NCI-H1694 treated with DMSO at 0.1 percent for 48 hours (cell line): ENCODE measurements at places on chromosomes 1 and 21.
A peak's percentile ranks its signal among the peaks of the same experiment; 100 is the strongest.

DNA sequence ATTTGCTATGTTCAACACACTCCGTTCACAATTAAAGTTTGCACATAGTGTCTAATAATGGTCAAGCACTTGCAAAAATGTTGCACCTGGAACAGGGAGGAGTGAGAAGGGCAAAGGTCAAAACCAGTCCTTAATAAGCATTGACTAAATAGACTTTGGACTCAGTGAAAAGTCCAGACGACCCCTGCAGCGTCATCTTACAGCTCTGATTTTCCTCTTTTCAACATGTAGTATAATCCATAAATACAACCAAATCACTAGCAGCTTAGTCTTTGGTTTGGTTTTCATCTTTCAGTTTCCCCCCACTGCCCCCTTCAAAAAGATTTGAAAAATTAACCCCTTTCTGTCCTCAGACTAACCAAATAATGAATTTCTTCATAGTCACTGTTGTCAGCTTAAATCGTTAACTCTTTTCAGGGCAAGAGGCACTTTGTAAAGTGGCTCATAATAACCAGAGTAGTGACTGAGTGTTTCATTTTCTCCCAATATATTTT lies 290.3 kb downstream of the PTPRC start:
- no peak for DNase-seq

DNA sequence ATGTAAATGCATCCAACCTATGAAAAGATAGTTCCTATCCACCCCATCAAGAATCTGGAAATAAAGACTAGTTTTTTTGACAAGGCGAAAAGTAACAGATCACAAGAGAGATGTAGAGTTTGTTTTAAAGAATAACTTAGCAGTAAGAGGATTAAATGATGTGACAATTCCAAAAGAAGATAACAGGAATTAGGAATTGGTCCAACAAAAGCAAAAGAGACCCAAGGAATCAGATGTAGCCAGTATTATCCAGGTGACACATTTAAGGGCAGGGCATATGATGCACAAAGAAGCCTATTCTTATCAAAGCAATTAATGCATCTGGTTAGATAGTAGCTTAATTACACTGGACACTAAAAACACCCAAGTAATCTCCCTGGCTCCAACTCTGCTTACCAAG lies 53.8 kb downstream of the PUM1 start:
- DNase-seq = no peak

DNA sequence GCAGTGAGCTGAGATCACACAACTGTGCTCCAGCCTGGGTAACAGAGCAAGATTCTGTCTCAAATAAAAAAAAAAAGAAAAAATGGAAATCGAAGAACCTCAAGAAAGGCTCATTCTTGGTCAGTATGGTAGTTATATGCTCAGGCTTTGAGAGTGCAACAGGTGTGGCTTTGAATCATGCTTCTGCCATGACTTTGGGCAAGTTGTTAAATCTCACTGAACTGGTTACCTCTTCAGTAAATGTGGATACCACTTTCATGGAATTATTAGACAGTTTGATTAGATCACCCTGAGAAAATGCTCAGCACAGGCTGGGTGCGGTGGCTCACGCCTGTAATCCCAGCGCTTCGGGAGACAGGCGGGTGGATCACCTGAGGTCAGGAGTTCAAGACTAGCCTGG lies 12.8 kb downstream of the TRNAU1AP start:
- no peak for DNase-seq

DNA sequence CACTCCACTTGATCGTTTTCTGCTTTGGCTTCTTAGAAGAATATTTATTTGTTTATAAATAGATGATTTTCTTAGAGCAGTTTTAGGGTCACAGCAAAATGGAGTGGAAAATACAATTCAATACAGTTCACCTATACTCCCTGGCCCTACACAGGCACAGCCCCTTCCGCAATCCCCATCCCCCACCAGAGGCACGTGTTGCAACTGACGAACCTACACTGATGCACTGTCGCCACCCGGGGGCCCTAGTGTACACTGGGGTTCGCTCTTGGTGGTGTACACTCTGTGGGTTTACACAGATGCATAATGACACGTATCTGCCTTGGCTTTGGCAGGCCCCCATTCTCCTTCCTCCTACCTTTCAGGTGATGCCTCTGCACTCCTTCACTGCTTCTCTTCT lies 8.0 kb downstream of the ECHDC2 start:
- DNase-seq = no peak

DNA sequence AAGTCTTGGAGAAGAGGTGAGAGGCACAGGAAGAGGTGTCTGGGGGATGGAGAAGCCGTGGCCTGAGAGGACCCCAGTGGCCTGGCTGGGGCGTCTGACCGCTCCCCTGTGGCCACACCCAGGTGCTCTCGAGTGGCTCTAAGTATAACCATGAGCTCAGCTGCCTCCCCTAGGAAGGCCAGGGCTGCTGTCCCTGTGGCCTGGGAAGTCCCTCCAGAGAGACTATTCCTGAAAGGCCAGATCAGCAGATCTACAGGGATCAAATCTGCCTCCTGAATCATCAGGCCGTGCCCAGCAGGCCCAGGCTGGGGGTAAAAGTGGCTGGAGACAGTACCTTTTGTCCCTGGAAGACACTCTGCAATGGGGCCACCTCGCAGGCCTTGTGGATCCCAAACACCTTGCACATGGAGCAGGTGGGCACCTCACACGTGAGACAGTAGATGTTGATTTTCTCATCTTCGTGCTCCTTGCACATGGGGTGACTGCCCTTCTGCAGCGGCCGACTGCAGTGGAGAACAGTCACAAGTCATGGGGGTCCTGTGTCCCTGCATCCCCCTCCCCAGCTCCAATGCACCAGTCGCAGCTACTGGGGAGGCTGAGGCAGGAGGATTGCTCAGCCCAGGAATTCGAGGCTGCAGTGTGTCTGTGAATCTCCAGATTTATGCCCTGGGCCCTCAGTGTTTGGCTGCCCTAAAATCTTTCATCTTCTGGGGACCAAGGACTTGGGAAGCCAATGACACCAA lies 6.4 kb downstream of the TRIM63 start:
- DNase-seq = no peak

DNA sequence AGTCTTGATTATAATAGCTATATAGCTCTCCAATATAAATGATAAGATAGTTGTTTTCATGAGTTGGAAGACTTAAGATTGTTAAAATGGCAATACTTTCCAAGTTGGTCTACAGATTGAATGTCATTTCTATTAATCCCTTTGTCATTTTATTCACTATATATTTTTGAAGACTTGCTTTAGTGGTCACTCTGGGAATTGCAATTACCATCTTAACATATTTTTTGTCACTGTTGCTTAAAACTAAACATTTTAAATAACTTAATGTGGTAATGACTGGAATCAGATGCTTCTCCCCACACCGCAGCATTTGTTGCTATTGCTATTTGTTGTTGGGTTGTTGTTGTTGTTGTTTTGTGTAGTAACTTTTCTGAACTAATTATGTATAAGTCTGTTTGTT lies 1592.9 kb downstream of the MRPL39 start:
- DNase-seq = no peak

DNA sequence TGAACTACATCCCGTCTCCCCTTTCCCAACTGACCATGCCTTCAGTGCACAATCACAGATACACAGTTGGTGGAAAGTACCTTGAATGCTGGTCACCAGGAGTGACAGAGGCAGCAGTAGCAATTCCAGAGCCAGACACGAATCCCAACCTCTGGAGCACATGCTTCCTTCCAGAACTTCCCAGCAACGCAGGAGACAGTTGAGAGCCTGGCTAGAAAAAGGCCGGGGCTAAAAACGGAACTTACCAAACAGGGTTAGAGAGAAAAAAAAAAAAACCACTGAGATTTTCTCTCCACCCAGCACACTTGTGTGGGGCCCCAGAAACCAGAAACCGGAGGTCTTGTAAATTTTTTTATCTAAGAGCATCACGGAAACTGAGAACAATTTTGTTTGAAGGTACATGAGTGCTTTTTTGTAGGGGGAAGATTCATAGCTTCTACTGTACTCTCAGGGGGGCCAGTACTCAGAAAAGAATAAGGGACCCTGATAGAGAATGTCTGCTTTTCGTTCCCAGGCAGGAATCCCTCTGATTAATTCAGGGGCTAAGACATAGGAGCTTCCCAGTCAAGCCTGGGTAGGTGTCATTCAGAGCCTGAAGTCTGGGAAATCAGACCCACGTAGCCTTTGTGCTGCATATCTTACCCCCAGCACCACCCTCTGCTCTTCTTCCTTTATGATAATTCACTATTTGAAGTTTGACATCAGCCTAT lies at the start of gene CD48:
CD48 (minus strand) TSS at position 221 of the 710 bp plus-strand sequence; CDS start at position 162, 59 bp downstream.
- DNase-seq = no peak

- peak; percentile 15 for DNase-seq
Measured at GRCh38 chr1:64675718-64676345, 69.0 kb upstream of the RAVER2 start.

- DNase-seq = no peak
Measured at GRCh38 chr1:62492521-62492920, 55.7 kb downstream of the USP1 start.

GRCh38 chr1:118841521-118841920 lies 146.6 kb downstream of the TBX15 start:
- DNase-seq = no peak

- no peak for DNase-seq
Measured at GRCh38 chr1:193654951-193655735, 468.7 kb upstream of the B3GALT2 start.

DNA sequence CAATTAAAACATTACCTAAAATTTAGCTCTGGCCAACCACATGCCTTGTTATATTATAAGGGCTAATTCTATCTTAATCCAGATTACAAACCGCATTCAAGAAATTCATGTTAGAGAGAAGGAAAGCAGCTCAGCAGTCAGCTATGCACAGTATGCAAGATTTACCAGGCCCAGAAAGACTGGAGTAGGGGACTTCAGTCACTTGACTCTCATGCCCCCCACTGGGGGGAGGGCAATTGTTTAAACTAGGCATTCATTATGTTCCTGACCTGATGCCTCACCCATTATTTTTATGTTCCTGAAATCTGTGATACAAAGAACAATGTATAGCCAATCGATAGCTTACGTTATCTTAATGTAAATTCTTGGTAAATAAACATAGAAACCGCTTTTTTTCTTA lies 96.9 kb downstream of the ZNF644 start:
- no peak for DNase-seq

DNA sequence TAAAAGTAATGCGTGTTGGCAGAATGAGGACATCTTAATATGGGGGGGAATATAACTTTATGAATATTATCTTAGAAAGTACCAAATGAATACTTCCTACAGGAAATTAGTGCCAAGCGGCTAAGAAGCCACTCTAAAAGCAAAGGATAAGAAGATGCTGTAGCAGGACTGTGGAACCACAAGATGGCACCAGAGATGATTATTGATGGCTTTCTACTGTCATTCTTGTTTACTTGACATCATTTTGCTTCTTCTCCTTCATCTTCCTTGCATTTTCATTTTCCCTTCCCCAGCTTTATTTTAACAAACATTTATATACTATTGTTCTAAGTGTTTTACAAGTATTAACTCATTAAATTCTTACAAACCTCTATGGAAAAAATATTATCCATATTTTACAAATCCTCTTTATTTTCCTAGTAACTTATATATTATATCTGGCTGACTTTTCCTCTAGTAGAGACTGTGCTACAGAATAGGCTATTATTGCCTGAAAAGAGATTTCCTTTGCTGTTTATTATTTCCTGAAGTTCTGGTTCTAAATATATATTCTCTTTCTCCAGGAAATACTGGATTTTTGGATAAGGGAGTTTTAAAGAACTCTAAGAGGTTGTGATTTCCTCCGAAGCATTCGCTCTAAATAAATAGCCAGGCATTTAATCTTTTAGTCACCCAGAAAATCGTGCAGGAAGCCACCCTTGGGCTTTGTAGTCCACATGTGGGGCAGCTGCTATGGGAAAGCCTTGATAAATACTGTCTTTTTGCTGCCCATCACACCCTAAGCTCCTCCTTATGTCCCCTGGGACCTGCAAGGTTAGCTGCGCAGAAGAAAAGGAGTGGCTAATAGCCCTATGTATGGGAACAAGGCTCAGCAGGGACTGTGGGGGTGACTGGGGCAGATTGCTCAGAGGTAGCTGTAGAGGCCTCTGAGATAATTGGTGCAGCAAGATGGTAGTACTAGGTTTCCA lies 69.8 kb downstream of the TPR start:
- peak; percentile 39 for DNase-seq

DNA sequence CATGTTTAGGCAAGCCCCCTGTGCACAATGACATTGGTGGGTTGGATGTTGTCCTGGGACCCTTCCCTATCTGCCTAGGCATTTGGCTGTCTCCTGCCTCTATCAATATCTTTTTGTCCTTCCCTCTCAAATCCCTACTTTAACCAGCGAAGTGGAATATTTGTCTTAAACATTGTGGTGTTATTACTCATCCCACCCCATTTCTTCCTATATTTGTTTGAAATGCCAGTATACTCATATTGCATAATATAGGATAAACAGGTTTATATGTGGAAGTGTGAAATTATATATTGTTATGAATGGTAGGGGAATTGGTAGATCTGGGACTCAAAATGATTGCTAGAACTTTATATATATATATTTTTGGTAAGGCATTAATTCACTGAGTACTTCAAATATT lies 80.0 kb downstream of the ADGRL2 start:
- no peak for DNase-seq

DNA sequence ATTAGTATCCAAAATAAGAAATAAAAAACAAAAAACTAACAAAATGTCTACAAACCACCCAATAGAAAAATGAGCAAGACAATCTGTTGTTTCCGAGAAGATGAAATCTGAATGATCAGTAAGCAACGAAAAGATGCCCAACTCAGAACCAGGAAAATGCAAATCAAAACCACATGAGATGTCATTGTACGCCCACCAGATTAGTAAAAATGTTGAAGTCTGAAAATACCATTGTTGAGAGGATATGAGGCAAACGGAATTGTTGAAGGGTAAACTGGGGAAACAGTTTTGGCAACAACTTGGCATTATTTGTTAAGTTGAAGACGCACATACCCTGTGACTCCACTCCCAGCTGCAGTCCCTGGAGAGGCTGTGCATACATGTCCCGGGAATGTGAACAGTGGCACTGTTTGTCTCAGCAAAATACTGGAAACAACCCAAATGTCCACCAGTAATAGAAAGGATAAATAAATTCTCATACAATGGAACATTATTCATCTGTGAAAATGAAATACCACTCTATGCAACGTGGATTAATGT lies 10.6 kb downstream of the ZBTB17 start:
- DNase-seq = no peak

DNA sequence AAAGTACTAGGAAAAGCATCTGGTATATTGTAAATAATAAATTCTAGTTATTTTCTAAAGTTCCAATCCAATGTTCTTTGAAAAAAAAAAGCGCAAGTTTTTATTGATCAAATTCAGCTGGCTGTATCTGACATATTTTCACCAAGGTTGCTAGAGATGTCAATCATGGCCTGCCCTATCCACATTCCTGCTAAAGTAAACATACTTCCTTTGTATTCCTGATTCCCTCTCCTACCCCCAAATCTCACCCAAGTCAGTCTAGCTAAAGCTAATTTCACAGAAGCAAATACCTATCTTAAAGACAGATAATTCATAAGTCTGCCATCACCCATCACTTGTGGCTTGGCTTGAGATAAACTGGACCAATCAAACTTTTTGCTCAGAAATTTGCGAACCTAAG lies 21.3 kb downstream of the ANKRD13C start:
- DNase-seq = no peak

DNA sequence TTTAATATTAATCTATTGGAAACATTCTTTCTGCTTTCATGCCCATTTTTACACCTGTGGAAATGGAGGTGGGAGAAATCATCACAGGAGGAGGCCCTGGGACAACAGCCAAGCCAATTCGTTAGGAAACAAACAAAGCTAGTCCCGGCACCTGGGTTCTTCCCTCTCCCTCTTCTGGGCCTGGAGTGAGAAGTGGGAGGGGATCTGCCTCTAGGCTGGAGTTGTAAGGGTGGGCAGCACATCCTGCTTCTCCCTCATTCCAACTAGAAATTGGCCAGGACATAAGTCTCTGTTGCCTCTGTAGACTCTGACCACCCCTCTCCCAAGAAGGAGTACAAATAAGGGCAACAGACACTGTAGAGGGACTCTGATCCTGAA lies 20.2 kb upstream of the ERO1B start:
- no peak for DNase-seq
